ENCODE measurements at places on chromosomes 1 and 21.

GRCh38 chr1:6321205-6321604 is 60.3 kb upstream of the GPR153 start:
- DNase-seq: no peak

- no peak for DNase-seq
Measured at GRCh38 chr1:65113298-65113697, 34.7 kb upstream of the AK4 start.

DNA sequence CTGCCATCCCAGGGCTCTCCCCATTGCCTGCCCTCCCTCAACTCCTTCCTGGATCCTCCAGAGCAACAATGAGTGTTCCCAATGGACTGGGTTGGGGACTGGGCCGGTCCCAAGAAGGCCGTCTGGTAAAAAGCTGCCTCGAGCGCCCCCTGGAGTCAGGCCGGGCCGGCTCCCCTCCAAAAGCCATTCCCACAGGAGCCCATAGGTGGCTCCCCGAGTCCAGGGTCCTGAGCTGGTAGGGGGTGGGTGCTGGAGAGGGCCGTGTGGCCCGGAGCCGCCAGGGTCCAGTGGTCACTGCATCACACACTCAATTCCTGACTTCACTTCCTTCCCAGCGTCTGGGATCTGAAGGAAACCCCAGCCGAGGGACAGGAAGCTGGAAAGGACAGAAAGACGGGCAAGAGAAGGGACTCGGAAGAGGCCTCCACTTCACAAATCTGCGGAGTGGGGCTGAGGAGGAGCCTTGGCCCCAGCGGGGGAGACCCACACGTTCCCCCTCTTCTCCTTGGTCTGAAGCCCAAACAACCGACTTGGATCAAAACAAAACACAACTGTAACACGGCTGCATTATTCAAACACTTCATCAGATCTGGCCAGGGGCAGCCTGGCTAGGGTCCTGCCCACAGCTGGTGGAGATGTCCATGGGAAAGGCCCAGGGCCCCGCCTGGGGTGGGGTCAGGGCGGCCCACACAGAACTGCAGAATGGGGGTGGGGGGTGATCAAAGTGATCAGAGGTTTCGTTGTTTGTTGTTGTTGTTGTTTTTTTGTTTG is 10.9 kb upstream of the ALDH4A1 start:
- no peak for DNase-seq

DNA sequence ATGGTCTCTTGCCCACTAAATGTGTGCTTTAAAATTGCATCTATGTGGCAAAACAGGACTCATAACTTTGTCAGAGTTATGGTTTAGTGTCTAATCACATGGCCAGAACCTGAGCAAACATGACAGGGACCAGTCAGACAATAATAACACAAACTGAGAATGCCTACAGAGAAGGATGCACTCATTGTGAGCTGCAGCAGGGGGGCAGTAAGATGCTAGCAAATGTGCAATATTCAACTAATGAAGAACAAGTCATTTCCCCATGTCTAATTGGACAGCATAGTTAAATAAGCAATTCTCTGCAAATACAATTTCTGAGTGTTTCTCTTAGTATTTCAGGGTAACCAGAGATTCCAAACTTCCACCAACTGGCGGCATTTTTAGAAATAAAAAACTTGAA is 30.8 kb downstream of the SPAG17 start:
- DNase-seq: peak; percentile 16

DNA sequence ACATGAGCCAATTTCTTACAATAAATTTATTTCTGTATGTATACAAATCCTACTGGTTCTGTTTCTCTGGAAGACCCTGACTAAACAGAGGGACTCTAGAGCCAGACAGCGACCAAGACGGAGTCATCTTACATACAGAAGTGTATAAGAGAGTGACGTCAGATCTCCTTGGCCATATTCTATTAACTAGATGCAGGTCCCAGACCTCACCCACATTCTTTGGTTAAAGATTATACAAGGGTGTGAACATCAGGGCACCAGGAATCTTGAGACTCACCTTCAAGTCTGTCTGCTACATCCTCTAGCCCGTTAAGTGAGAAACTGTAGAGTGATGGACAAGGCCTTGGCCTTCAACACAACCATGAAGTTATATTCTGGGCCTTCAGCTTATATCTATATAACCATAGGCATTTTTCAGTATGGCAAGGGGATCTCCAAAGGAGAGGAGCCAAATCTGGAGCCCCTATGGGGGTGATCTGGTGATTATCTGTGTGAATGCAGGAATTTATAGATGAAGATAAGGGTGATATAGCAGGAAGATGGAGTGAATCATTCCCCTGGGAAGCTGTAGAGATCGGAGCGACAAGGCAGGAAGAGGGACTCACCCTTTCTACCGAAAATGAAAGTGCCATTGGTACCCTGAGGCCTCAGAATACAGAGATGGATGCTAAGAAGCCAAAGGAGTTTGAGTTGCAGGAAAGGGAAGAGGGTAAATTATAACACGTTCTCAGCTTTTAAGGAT is 83.9 kb downstream of the ADAMTS1 start:
- no peak for DNase-seq
